ENCODE measurements at places on chromosomes 16 and 17. TPM values are rescaled to one million over a fixed set of nuclear protein-coding genes. Genes with fewer than 3 reads are reported as not detected.

DNA sequence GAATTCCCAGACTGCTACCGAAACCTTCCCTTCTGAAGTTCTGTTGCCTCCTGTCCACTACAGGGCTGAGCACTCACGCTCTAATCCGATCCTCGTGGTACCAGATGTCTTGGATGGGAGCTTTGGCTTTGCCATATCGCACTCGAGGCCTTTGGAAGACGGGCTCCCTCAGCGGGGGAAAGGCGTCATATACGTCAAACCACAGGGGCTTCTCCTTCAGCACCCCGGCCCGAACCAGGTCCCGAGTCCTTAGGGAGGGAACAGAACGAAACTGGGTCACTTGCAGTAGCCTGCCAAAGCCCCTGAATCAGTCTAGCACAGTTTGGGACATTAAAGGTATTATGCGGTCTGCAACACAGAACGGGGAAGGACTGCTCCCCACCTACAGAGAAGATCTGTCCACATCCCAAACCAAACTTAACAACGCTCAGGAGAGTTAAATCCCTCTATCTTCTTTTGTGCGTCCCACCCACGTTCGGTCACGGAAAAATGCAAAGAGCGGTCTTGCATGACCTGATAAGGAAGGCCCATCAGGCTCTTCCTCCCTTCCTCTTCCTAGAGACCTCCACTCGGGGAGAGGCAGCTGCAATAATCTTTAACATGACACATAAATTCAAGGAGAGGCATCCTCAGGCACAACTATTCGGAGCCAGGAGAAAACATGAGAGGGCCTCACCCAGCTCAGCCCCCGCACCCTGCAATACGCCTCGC, 526 bp downstream of the MRPS23 start:
- DNase-seq: no peak

DNA sequence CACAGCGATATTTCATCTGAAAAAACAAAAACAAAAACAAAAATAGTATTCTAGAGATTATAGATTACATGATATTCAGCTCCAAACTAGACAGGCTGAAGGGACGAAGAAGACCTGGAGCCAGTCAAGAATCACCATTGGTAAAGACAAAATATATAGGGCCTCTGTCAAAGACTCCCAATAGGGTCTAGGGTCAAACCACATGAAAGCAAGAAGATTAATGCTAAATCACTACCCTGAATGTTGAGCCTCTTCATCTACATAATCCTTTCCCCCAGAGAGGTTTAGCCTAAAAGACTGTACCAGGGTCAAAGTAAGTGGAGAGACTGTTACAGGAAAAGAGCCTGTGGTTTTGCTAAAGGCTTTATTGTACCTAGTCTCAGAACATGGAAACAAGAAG, 10.8 kb upstream of the NME1 start:
- no peak for DNase-seq

SMIM22 gene
- polyA plus RNA-seq: 75.8 TPM

DNA sequence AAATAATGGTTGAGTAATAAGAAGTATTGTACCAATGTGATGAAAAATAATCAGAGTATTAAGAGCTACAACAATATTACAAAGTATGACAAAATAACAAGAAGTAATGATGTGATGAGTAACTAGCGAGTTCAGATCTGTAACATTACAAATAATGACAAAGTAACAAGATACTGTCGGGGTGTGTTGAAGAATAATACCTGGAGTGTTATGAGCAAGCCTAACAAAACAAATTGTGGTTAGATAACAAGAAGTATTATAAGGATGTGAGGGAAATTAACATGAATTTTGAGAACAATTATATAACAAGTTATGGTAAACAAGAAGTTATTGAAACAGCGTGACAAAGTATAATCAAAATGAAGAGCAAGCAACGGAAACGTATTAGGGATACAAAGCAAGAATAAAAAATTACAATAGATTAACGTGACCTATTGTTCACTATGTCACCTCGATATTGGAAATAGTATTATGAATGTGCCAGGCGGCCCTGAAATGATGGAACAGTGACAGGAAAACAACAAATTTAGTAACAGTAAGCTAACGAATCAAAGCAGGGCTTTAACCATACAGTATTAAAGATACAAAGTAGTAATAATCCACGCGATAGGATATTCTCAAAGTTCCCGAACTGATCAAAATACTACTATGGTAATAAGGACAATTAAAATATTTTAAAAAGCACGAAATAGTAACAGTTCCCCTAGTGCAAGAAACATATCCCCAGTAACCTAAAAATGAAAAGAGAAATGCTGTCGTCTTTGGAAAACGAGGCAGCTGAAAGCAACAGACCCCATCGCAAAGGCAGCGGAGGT, 1.6 kb downstream of the TBX4 start:
- no peak for DNase-seq

JPH3 gene
- 2.2 TPM for polyA plus RNA-seq

DNA sequence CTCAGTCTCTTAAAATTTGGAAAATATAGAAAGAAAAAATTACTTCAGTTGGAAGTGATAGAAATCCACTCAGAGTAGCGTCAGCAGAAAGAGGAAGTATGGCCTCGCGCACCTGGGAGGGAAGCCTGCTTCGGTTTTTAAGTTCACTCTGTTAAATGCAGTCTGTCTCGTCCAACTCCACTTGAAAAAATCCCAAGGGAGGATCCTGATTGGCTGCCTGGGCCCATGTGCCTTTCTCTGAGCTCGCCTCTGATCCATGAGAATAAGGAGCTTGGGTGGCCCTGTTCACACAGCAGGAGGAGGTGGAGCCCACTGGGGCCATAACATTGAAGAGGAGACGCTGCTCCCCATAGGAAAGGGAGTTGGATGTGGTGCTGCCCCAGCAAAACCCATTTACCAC, 40.7 kb downstream of the DNAJA2 start:
- DNase-seq: no peak

GRCh38 chr17:29625037-29625750, 2.5 kb upstream of the CORO6 start:
- DNase-seq: no peak
